Stimulated activated CD4-positive, alpha-beta T cell treated with anti-CD3 and anti-CD28 coated beads, Interleukin-4, amount 100 ng/mL, for 1 hour (primary cell): ENCODE measurements at places on chromosomes 3 and 15.

DNA sequence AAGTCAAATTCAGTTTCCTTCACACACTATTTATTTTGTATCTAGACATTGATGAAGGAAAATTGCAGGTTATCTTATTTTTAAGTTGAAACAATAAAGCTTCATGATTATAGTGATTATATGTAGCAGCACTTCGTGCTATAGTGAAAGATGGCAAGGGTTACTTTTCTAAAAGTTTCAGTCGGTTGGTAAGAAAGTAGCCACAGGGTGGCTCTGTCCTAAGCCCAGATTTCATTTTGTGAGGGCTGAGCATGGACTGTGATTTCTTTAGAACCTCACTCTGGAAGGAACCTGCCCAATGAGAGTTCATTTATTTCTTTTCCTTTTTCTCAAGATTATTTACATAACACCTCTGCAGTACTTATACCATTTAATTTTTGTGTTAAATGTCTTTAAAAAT lies 66.5 kb downstream of the NME9 start:
- DNase-seq: no peak

DNA sequence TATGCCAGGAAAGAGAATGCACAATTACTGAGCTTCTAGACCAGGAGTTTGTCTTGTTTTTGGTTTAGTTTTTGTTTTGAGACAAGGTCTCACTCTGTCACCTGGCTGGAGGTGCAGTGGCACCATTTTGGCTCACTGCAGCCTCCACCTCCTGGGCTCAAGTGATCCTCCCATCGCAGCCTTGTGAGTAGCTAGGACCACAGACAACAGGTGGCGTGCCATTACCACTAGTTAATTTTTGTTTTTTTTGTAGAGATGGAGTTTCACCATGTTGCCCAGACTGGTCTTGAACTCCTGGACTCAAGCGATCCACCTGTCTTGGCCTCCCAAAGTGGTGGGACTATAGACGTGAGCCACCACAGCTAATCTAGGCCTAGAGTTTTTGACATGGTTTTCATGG lies 104.4 kb upstream of the CCDC54 start:
- DNase-seq: no peak

DNA sequence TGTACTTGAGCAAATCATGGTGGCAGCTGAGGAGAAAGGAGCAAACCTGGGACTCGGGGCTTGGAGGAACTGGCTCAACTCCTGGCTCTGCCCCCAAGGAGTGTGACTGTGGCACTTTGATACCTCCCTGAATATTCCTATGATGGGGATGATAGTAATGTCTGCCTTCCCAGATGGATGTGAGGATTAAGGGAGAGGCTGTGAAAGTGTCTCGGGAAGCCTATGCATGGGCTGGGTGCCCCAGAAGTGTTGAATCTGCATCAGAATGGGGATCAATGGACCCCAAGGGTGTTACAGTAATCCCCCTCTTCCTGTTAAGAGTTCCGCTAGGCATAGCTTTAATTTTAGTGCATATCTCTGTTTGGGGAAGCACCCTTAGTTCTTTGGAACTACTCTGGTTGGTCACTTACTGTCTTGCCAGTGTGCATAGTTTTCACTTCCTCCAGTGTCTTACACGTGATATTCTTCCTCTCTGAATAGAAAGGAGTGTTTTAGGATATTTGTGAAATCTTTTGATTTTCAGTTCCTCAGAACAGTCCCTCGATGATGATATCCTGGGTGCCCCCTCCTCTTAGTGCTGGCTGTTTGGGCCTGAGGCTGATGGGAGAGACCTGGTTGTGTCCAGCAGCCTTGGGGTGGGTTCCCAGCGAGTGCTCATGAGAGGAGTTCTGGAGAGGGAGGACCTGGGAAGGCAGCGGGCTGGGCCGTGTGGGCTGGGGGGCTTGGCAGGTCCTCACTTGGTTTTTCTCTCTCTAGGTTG lies 97.5 kb downstream of the CHDH start:
- DNase-seq: no peak

DNA sequence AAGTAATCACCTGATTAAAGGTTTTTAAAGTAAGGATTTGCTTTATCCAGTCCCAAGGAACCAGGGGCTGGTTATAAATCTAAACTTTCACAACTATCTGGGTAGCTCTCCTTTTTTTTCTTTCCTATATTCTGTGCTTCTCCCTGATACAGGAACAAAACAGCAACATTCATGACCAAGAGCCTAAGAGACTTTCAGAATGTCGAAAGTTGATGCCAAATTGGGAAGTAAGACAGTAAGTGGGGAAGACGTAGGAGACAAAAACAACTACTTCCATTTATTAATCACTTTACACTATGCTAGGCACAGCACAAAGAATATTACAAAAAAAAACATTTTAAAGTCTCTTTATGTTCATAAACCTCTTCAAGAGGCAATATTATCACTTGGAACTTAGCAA lies 211.6 kb downstream of the MAGI1 start:
- no peak for DNase-seq

DNA sequence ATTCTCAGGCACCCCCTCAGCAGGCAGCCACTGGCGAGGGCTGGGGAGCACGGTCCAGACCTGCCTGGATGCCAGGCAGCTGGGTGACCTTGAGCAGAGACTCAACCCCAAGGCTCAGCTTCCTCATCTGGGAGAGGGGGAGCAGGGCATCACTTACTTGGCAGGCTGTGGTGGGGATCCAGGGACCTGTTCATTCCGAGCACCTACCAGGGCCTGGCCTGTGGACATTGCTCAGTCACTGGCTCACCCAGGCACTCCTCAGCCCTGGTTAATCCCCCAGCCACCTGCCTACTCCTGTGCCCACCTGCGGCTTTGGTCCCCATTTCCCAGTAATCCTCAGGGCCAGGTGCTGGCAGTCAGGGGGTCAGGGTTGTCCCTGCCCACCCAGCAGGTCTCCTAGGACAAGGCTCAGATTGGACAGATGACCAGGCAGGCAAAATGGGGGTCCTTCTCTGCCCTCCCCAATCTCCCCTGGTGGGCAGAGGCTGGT lies 9.3 kb upstream of the RPL29 start:
- no peak for DNase-seq
